ENCODE measurements at places on chromosomes 5 and 9.

DNA sequence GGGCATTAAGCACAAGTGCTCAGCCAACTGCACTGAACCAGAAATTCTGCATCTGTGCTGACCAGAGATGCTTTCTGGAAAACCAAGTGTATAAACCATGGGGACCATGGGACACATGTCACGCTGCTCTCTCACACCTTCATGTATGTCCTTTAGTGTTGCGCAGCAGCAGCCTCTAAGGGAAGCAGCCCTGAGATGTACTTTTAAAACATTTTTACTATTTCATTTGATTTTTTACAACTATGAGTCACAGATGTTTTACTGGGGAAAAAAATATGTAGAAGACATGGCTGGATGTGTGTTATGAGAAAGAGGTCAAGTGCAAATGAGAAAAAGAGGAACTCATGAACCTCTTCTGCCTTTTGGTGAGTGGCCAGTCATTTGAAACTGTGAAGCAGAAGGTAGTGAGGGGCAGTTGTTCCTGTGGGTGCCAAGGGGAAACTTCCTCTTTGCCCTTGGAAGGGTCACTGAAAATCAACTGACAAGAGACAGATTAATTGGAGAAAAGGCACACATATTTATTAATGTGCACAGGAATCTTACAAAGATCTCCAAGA lies 31.4 kb upstream of the SYK start:
- DNase-seq = peak; percentile 16

DNA sequence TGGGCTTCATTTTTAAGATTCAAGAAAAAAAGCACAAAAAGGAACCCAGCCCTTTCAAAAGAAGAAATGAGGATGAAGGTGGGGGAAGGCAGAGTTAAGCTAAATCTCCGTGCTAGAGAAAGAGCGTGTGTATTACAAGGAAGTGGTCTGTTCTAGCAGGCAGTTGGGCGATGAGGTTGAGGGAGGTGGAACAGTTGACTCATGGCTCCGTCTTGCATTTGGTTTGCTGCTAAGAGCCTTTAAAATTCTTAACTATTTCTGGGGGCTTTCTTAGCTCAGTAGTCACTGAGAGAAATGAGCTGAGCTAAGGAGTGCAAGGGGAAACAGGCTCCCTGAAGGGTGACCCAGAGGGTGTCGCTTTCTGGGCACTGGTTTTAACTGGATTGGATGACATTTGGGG lies 117.4 kb downstream of the GCNT1 start:
- DNase-seq = peak; percentile 90

GRCh38 chr5:134051305-134051704 lies 46.5 kb upstream of the VDAC1 start:
- no peak for DNase-seq

- peak; percentile 97 for DNase-seq
Observed at GRCh38 chr5:71880536-71880935, 161.5 kb downstream of the CARTPT start.

GRCh38 chr9:26983340-26983739 lies 22.1 kb downstream of the LRRC19 start:
- no peak for DNase-seq

DNA sequence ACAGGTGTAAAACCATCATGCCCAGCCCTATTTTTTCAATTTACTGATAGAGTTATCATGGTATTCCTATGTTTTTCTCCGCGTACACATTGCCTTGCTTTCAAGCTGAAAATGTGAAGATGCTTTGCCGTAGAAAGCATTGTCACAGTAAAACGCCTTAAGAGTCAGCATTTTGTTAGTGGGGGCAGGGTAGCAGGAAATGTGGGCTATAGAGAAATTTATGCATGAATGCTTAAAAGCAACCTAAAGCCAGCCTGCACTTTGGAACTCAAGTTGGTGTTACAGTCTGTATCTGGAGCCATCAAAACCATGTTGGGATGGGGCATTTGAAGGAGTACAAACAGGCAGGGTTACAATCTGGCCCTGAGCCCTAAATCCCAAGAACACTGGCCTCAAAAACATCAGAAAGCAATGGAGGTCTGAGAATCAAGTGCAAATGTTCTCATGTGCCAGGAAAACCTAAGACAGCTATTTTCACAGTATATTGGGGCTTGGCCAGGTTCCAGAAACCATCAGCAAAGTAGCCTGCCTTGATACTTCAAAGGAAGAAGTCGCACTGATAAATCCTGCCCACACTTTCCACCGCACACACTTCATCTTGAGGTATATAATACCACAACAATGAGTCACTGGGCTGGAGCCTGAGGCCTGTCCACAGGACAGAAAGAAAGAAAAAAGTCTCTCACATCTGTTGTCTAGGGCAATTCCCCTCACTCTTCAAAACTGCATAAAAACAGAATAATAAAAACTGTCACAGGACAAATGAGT lies 313.8 kb downstream of the ENC1 start:
- DNase-seq = peak; percentile 96

DNA sequence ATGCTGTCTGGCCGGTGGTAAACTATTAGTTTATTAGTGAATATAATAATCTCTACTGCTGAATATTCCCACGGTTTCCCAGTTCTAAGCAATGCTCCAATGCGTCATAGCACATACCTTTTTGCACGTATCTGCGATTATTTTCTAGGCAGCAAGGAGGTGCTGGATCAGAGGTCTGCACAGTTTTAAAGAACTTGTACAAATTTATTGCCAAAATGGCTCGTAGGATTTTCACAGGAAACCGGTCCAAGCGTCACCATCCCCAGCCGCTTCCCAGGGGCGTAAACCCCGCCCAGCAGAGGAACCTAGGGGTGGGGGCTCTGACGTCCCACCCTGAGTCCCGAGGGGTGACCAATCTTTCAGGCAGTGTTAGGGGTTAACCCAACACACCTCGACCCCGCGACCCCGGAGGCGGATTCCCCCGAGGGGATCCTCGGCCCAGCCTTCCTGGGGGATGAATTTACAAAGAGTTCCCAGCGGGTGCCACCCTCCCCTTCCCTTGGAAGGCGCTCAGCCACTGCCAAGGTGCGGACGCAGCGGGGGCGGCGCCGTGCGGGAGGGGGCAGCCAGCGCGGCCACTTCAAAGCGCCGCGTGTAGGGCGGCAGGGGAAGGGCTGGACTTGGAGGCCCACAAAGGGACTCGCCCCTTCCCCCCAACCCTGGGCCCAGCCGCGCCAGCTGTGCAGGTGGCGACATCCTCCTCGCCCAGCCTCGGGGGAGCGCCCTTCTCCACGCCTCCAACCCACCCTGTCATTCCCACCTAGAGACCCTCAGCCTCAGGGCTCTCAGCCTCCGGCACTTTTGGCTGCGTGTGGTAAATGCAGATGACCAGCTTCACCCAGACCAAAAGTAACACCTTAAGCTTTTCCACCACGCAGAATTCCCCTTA lies 43.5 kb upstream of the TCF7 start:
- DNase-seq = no peak

DNA sequence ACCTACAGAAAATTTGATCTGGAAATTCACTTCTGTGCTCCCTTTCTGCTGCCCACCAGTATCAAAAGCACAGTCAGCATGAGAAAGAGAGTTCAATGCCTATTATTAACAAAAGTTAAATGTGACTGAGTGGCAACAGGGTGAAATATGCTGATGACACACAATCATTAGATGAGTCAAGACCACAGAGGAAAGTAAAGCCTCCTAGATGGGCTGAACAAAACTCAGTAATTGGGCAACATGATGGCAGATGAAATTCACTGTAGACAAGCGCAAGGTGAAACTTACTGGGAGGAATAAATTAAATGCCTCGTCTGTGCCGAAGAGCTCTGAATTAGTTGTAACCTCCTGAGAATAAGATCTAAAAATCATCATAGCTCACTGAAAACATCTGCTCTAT lies 752.8 kb downstream of the IRX1 start:
- DNase-seq = no peak

DNA sequence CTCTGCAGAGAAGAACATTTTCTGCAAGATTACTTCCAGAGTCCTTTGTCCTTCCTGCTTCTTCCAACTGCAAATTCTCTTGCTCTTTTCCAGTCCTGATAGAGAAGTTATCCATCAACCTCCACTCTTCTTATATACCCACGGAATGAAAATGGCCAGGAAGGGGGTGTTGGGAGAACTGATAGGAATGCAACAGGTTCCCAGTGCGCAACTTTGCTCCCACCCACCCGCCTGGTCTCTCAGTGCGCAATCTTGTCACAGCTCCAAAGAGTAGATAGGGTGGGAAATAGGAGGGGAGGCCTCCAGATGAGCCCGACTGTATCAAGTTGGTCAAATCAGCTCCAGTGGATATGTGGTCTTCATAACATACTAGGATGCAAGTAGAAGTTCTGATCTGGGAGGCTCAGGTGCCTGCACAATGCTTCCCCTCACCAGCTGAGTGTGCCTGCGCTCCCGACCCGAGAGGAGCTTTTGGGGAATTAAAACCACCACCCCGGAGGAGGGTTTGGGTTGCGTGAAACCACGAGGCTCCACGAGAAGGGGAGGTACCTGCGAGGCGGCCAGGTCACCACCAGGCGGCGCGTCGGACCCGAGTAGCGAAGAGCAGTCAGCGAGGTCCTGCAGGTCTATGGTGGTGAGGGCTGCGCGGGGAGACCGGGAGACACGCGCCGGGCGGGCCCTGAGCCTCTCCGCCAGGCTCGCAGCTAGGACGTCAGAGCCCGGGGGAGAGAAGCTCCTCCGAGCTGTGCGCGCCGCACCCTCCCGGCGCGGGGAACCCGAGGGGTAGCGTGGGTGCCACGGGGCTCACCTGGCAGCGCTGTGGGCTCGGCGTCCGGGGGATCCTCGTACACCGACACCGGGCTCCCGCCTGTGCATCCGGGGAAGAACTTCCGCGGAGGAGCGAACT lies 835 bp downstream of the MCIDAS start:
- peak; percentile 63 for DNase-seq

- no peak for DNase-seq
Observed at GRCh38 chr9:36031774-36032555, 4.7 kb upstream of the RECK start.

DNA sequence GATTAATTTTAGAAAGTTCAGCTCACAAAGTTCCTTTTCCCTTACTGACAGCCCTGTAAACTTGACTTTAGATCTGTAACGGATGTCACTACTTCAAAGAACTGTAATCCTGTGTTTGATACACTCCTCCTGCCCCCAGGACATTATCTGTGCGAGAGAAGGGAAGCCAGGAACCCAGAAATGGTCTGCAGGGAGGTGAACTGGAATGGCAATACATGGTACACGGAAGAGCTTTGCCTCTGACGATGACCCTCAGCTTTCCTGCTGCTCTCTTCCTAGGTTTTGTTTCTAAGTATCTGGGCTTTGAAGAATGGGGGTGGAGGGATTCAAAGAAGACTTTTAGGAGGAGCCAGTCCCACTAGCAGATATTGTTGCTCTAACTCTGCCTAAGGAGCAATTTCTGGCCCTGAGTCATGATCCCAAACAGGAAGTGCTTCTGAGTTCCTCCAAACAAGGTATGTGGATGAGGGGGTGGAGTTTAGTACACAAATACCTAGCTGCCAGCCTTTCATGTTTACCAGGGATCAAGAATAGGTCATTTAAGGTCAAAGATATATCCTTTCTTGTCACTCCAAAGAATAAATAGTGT lies 43.4 kb upstream of the TMC1 start:
- peak; percentile 70 for DNase-seq

GRCh38 chr5:34436761-34437501 lies 219.2 kb upstream of the RAI14 start:
- no peak for DNase-seq

- DNase-seq = no peak
Observed at GRCh38 chr9:32398207-32398606, 13.8 kb downstream of the ACO1 start.

DNA sequence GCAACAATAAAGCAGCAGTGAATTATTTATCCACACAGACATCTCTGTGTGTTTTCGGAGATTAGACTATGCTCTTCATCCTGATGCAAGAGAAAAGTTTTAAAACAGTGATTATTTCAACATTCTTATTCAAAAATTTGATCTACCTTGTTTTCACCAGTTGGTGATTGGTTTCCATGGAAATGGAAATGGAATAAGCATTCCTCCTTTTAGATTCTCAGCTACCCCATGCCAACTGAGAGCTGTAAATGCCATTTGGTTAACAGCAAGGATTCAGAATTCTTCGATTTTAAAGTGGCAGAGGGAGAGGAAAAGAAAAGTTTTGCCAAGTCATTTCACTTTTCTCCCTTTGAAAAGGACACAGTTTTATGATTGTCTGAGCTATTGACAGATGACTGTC lies 154.7 kb downstream of the PCSK5 start:
- no peak for DNase-seq

DNA sequence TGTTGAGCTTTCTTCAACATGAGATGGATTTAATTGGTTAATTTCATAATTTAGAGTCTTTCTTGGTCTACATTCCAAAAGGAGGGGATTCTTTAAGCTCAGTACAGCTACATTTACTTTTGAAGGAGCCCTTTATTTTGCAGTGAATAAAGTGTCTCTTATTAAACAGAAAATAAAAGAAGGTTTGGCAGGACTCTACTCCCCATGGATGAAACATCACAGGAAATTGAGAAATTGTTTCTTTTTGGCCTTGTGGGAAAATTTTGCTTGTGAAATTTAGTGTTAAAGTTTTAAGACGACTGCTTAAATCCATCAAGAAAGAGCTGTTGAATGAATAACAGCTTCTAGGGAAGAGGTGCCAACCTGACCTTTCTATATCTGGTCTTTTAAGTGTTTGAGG lies 187.7 kb downstream of the NTRK2 start:
- no peak for DNase-seq

DNA sequence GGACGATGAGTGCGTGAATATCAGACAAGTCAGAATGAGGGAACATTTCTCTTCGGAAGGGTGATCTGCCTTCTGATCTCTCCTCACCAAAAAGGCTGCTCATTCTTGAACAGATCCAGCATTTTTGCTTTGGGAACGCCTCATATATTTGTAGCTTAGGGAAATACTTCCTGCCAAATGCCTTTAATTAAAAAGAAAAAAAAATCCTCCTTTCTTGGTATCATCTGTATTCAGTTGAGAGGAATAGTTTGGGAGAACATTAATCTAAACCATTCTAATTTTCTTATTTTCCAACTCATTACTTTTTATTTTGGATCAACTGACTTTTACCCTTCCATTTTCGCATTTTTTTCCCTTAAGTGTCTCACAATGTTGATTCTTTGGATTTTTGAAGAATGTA lies 163.4 kb downstream of the SNX18 start:
- DNase-seq = no peak

DNA sequence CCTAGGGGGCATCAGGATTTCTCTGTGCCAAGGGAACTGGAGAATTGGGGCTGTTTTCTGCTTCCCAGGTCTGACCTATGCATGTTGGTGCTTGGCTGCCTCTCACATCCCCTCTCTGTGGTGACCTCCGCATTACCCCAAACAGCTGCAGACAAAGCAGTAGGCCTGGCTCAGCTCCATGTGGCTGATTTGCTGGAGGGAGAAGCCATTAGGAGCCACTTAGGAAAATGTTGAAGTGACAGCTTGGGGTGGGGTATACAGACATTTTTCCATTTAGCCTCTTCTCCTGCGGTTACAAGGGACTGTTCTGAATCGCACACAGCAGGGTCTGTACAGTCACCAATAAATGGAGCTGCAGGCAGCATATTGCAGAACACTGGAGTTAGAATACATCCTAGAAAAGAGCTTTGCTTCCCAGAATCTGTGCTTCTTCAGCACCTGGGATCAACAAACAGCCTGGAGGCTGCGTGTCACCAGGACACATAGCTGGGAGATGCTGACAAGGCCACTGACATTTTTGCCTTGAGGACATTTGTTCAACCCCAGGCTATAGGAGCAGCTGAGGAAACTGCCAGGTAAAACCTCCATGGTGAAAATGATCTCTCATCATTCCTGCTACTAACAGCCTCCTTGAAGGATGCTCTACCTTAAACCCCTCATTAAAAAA lies 335.3 kb downstream of the DIRAS2 start:
- DNase-seq = peak; percentile 71

- DNase-seq = no peak
Observed at GRCh38 chr5:150052956-150053712, 33.2 kb downstream of the CSF1R start.

- DNase-seq = no peak
Observed at GRCh38 chr5:123976379-123977033, 464.5 kb downstream of the CSNK1G3 start.

Data from umbilical cord (tissue), 2 donors.